ENCODE measurements at places on chromosomes 3 and 15.
A peak's percentile ranks its signal among the peaks of the same experiment; 100 is the strongest.

DNA sequence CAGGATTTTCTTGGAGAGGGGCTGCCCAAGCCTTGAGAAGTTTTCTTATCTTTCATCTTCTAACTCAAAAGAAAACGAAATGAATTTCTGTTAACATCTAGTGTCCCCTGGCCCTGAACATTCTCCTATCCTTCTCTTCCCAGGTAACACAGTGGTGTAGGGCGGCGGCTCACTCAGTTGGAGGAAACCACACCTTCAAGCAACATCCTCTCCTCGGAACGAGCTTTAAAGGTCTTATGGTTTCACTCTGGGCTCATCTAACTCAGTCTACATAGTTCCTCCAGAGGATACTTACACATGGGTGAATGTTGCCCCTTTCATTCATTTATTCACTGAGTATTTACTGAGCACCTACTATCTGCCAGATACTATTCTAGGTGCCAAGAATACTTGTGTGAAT lies 31.0 kb upstream of the KLHL6 start:
- DNase-seq = no peak

GRCh38 chr3:183536238-183536880 lies 19.1 kb downstream of the KLHL6 start:
- no peak for DNase-seq

DNA sequence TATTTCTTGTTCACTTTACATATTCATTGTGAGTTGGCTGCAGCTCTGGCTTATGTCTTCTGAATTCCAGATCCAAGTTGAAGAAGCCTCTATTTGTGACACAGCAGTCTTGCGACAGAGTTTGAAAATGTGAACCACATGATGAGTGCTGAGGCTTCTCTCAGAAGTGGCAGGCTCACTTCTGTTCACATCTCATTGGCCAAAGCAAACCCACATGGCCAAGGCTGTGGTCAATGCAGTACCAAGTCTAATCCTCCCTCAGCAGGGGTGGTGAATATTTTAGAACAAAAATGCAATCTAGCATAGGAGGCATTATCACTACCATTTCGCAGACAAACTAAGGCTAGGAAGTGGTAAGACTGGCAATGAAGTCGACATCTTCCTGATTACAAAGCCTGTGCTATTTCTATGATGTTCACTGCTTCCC lies 45.2 kb downstream of the CDCP1 start:
- peak; percentile 74 for DNase-seq

- DNase-seq = no peak
These were observed 18.0 kb upstream of the POMGNT2 start for GRCh38 chr3:43123895-43124294.

GRCh38 chr3:123480428-123480827 lies 31.5 kb upstream of the ADCY5 start:
- no peak for DNase-seq
